ENCODE measurements at places on chromosomes 1 and 21.

- no peak for DNase-seq
Measured at GRCh38 chr1:20552728-20553445, 514 bp downstream of the FAM43B start.

DNA sequence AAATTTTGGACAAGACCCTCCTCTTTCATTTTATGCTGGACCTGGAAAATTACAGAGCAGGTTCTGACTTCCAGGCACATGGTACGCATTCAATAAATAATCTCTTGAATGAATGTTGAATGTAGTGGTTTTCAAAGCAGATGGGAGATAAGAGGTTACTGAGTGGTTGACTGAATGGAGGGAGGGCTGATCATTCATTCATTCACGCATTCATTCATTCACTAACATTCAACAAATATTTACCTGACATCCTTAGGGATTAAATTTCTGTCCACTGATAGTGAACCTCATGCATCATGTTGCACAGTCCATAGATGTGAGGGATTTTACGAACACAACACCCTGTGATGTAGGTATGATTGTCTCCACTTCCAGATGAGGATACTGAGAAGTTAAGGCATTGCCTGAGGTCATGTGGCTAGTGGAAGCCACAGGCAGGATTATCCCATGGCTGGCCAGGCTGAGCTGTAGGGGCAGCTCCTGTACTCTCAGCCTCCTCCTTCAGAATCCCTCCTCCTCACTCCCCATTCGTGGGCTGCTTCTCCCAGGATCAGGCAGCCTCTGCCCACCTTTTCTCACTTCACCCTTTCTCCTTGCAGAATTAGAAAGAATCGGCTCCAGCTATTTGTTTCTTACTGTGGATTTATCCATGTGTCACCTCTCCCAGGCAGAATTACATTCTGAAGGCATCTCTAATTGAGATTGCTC lies 48.4 kb upstream of the ATP5PO start:
- no peak for DNase-seq

GRCh38 chr1:167116174-167116573 lies 22.3 kb downstream of the STYXL2 start:
- DNase-seq = no peak

DNA sequence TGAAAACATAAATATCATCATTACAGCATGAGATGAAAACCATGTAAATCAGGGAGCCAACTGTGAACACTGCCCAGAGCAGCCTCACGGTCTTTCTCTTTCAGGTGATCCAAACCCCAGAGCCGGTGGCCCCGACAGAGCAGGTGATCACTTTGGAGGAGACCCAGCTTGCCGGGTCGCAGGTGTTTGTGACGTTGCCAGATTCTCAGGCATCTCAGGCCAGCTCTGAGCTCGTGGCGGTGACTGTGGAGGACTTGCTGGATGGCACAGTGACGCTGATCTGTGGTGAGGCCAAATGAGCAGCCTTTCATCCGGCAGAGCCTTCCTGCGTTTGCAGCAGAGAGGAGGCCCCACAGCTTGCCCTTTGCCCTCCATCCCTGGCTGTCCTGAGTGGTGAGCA lies 37.2 kb upstream of the EPHA8 start:
- DNase-seq = no peak

GRCh38 chr1:44119525-44119924 lies 904 bp downstream of the KLF17 start:
- no peak for DNase-seq

- DNase-seq = no peak
Measured at GRCh38 chr1:9315411-9316079, 22.9 kb downstream of the SPSB1 start.

GRCh38 chr1:33259879-33260278 lies 3.6 kb downstream of the ZNF362 start:
- no peak for DNase-seq

DNA sequence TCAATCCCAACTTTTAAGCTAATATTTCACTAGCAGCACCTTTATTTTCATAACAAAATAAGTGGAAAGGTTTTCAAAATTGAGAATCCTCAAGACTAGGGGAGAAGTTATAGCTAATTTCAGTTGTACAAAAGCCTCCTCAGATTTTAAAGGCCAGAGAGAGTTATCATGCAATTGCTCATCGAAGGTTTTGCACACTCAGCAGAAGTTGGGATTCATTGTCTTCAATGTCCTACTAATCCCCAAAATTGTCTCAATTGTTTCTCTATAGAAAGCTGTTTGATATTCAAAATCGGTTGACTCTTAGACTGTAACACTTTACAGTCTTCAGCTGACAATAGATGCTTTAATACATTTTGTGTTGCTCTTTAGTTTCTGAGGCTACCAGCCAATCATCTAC lies 170.7 kb upstream of the TNR start:
- no peak for DNase-seq

DNA sequence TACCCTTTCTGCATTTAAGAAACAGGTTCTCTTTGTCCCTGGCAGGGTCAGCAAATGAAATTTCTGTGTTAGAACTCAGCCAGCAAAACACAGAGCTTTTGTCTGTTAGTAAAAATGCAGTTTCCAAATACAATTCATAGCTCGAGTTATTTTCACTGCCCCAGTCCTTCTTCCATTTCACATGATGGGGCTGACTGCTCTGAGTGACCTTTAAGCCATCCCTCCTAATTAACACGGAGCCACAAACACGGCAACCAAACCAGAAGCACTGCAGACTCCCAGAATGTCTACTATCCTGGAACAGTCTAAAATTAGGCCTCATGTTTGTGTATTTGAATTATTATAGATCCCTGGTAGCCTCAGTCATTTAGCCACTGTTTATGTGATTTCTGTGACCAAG lies 99.1 kb upstream of the RGS4 start:
- DNase-seq = no peak

GRCh38 chr21:45935628-45936027 lies 45.9 kb upstream of the COL6A1 start:
- DNase-seq = no peak

DNA sequence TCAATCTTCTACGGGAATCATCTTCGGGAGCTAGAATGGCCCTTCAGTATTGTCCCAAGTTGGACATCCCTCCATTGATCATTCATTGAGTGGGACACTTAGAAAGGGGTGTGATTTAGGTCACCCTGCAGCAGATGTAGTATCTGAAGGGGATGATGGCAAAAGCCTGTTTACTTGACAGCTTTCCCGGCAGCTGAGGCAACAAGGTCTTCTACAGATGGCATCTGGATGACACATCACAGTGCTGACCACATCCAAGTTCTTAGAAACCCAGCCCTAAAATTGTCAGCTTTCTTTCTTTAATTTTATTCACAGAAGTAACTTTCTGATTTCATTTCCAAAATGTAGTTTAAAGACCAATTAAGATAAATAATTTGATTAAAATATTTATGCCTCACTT lies 150.3 kb downstream of the AMY1C start:
- no peak for DNase-seq

DNA sequence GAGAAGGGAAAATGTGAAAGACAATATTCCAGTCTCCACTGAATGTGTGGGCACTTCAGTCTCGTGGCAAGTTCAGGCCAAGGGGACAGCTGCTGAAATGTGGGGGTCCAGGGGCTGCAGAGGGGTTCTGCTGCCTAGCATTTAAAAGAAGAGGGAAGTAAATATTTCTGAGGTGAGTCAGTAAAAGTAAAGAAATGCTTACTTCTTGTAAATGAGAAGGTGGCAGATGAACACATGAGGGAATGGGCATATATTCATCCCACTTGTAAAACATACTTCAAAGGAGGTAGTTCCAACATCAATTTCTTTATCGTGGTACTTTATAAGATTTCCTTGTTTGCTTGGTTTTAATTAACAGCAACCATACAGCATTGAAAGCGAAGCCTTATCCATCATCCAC lies 63.1 kb upstream of the HIVEP3 start:
- DNase-seq = no peak

DNA sequence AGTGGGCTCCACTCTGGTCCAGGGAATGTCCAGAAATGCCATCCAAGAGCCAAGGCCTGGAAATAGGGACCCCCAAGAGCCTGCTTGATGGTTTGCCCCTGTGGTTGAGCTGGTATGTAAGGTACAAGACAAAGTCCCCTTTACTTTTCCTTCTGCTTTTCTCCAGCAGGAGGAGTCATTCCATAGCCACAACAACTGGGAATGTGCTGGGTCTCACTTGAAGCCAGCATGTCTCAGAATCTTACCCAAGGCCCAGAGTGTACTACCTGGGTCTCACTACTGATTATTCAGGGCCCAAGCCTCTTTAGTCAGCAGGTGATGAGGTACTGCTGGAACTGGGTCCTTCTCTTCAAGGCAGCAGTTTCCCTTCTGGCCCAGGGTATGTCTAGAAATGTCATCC lies 62.1 kb upstream of the CD55 start:
- peak; percentile 10 for DNase-seq

GRCh38 chr1:243447347-243447746 lies 191.5 kb downstream of the SDCCAG8 start:
- DNase-seq = no peak

DNA sequence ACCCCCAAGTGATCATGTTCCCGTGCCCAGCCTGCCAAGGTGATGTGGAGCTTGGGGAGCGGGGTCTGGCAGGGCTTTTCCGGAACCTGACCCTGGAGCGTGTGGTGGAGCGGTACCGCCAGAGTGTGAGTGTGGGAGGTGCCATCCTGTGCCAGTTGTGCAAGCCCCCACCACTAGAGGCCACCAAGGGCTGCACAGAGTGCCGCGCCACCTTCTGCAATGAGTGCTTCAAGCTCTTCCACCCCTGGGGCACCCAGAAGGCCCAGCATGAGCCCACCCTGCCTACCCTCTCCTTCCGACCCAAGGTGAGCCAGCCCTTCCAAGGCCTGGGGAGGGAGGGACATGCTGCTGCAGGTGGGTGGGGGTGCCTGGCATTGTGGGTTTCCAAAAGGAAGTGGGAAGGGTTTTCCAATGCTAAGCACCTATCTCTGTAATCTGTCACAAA lies 2.3 kb downstream of the TRIM46 start:
- no peak for DNase-seq

- no peak for DNase-seq
Measured at GRCh38 chr1:198598796-198599321, 40.0 kb upstream of the PTPRC start.

GRCh38 chr1:9289090-9289534 lies 3.6 kb upstream of the SPSB1 start:
- DNase-seq = no peak

GRCh38 chr1:183576537-183576936 lies 13.7 kb downstream of the NCF2 start:
- DNase-seq = no peak

GRCh38 chr1:24696041-24696755 lies 49.0 kb upstream of the CLIC4 start:
- DNase-seq = no peak

DNA sequence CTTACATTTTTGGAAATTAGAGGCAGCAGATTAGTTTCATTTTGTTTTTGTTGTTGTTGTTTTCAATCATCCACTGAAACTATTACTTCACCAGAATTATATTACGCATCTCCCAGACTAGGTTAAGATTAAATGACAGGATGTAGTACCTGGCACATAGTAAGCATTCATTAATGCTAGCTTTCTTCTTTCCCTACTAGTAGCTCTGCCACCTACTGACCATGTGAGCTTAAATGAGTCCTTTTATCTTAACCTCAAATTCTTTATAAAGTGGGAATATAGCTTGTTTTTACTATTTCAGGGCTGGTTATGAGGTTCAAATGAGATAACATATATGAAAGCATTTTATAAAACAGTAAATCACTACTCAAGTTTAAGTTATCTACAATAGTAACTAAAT lies 10.2 kb upstream of the ASPM start:
- DNase-seq = no peak

DNA sequence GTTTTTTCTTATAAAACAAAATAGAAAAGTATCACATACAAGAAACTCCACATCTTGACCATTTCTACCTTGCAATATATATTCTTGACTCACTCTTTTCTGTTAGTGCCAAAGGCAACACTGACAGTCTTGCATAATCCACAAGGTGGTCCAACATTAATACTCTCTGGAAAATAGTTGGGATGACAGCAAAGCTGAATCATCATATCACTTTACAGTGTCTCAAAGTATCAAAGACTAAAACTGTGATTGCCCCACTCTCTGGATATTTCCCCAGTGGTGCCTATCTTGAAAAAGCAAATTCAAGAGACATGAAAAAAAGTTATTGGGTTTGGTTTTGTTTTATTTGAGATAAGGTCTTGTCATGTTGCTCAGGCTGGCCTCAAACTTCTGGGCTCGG lies 14.6 kb upstream of the TGFBR3 start:
- no peak for DNase-seq

GRCh38 chr1:5906116-5906515 lies 86.1 kb downstream of the NPHP4 start:
- no peak for DNase-seq

DNA sequence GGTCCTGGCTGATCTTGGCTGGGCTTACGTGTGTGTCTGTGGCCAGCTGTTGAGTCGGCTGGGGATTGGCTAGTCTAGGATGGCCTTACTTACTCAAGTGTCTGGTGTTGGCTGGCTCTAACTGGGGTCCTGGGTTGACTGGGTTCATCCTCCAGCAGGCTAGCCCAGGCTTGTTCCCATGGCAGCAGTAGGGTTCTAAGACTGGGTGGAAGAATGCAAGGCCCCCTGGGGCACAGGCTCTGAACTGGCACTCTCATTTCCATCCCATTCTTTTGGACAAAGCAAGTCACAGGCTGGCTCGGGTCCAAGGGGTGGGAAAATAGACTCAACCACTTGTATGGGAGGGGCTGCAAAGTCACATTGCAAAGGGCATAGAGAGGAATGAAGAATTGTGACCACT lies 7.9 kb upstream of the OPRD1 start:
- DNase-seq = no peak

DNA sequence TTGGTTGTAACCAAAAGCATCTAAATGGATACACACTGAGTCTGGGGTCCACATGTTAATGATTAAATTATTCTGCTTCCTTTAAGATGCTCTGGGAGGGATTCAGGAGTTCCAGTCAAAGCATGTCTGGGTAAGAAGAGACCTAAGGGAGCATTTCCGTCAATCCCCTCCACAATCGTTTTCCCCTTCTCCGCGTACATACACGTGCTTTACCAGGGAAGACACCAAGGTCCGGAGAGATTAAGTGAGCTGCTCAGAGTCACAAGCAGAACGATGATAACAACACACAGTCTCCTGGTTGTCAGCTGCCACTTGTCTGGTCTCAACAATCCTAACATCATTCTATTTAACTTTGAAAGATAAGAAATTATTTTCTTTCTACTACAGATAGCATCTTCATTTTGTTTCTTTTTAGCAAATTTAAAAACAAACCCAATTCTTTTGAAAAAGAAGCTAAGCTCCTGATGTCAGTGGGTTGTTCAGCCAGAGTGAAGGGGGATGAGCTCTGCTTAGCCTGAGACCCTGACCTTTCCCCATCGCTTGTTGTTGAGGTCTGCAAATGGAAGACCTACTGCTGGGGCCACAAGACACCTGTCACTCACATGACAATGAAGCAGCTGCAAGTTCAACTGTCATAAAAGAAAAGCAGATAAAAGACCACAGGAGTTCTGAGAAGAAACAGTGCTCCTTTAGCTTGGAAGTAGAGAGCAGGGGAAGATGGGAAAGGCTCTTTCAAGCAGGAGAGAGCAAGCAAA lies 4.5 kb downstream of the PAFAH2 start:
- DNase-seq = no peak

DNA sequence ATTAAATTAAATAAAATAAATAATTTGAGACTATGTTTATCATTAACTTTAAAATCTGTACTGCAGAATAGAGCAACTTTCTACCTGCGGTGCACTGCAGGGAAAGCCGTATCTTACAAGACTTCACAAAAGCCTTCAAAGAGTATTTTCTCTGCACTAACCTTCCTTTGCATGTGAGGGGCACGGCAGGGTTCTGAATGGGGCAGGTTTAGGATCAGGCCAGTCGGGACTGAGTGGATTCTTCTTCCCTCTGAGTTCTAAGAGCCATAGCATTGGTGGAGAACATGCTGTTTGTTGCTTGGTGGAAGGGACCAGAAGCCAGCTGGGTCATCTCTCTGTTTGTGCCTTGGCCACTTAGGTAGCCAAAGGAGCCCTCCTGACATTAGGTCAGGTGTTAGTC lies 55.2 kb upstream of the LGALS8 start:
- DNase-seq = no peak

Data from LNCaP clone FGC (cell line).